ENCODE measurements at places on chromosomes 4 and X.

GRCh38 chrX:151723156-151723760, 7.4 kb downstream of the FATE1 start:
- DNase-seq, result no peak

GRCh38 chrX:133722756-133723155, 262.6 kb downstream of the GPC3 start:
- DNase-seq, result no peak

DNA sequence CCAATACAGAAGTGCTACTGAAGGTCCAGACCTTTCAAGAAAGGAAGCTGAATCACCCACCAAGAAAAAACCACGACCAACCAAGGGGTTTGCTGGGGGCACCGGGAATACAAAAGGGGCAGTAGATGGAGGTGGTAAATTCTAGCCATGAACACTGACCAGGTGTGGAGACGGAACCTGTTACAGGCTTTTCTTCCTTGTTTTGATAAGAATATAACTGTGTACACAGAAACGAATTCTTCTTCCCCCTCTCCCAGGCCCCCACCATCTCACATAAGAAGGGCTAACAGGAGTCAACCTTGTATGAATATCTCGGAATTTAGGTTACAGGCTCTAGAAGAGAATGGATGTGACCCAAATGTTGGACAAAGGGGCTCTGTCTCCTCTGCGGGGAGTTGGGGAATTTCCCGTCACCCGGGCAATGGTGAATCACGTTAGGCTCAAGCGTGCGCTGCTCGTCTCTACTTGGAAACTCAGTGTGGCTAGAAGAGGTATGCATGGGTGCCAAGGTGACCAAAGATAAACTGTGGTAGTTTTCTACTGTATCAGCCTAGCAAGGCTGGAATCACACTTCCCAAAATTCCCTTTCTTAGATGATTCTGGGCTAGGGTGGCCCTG, 87.0 kb downstream of the AFAP1 start:
- no peak for DNase-seq

- DNase-seq, result peak; percentile 0
Observed at GRCh38 chrX:15985937-15986336, 131.3 kb upstream of the AP1S2 start.

DNA sequence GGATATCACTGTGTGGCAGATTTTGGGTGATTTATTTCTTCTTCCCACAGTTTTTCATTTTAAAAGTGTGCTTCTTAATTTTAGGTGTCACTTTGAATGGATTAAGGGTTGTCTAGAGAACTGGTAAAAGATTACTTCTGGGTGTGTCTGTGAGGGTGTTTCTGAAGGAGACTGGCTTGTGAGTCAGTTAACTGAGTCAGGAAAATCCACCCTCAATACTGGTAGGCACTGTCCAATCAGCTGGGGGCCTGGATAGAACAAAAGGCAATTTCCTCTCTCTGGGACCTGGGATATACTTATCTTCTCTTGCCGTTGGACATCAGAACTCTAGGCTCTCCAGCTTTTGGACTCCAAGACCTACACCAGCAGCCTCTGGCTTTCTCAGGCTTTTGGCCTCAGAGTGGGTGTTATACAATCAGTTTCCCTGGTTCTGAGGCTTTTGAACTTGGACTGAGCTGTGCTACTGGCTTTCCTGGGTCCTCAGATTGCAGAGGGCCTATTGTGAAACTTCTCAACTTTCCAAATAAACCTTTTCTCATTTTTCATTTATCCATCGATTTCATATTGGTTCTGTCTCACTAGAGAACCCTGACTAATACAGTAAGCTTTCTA, 413.1 kb downstream of the GBA3 start:
- no peak for DNase-seq

GRCh38 chr4:89299153-89299791, 8.3 kb downstream of the GPRIN3 start:
- DNase-seq, result no peak

DNA sequence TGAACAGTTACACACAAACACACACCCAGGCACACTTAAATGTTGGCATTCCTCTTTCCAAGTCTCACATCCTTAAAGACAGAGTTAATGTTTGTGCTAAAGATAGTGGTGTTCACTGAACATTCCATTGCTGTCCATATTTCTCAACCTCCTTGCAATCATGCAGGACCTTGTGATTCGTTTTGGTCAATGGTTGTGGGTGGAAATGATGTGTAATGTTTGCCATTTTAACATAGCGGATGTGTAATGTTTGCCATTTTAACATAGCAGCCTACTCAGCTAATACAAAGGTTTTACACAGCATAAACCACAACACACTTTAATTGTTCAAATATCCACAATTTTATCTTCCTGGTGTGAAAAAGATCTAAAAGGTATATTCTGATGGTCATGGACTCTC, 93.9 kb downstream of the CEP44 start:
- DNase-seq, result no peak

GRCh38 chrX:153515435-153515834, 2.0 kb upstream of the ATP2B3 start:
- no peak for DNase-seq

GRCh38 chr4:150207871-150208270, 129.6 kb downstream of the DCLK2 start:
- DNase-seq, result no peak
